ENCODE measurements at places on chromosomes 4 and X.

DNA sequence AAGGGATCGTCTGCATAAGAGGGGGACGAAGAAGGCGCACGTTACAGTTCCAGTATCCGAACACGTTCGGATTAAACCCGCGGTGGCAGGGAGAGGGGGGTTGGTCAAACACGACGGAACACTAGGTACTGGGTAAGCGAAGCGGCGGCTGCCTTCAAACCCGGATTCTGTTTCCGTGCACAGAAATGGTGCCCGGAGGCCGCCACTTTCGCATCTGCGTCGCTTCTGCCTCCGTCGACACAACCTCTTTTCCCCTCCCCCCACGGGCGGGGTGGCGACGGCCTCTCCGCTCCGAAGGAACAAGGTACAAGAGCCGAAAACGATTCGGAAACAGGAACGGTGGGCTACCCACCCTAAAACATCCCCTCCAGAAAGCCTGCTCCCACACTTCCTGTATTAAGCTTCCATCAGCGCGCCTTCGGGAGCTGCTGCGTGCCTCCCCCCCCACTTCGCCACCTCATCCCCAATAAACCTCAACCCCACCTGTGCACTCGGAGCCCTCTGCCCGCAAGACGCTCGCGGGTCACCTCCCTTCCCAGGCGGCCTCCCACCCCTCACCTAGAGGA lies 667 bp downstream of the G3BP2 start:
- peak; percentile 63 for DNase-seq

- no peak for DNase-seq
These were observed 10.4 kb downstream of the HAUS7 start for GRCh38 chrX:153459986-153460385.

DNA sequence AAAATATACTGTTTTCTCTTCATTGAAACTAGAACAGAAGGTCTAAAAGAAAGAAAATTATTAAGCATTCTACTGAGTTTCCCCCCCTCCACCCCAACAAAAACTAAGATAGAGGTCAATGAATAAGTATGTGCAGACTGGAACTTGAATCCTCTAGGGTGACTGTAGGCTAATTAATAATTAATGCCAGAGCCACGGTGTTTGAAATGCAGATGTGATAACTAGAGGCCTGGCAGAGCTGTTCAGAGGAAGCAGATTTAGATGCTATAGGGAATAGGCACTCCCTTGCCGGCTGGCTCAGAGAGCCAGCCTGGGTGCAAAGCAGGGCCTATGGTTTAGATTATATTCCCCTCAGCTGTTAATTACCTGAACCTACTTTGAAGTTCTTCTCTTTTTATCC lies 12.2 kb upstream of the POU3F4 start:
- no peak for DNase-seq

DNA sequence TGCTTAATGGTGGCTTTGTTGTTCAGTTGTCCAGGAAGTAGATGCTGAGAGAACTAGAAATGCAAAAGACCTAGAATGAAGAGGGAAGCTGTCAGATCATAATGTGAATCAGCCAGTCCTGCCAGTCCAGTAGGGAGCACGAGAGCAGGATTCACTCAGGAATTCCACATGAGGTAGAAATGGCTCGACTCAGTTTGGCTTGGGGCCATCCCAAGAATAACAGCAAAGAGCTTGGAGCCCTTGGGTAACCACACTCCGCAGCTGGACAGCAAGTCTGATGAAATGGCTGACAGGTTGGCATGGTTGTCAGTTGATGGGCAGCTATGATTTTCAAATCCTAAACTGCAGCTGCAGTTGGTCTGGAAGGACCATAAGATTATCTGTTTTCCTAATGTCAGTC lies 44.5 kb upstream of the WDR1 start:
- DNase-seq: no peak

DNA sequence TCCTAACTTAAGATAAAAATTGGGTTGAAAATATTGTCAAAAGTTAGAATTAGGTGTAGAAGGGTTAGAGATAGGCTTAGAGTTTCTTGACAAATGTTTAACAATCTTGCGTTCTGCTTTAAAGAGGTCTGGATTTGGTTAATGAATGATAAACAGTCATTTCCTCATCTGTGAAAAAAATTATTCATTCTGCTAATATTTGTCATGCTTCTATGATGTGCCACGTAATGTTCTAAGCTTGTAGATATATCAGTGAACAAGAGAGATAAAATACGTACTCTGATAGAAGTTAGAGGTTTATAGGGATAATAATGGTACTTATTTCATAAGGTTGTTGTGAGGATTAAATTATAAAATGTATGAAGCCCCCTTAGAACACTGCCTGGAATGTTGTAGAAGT lies 443.0 kb upstream of the GALNT7 start:
- DNase-seq: no peak

DNA sequence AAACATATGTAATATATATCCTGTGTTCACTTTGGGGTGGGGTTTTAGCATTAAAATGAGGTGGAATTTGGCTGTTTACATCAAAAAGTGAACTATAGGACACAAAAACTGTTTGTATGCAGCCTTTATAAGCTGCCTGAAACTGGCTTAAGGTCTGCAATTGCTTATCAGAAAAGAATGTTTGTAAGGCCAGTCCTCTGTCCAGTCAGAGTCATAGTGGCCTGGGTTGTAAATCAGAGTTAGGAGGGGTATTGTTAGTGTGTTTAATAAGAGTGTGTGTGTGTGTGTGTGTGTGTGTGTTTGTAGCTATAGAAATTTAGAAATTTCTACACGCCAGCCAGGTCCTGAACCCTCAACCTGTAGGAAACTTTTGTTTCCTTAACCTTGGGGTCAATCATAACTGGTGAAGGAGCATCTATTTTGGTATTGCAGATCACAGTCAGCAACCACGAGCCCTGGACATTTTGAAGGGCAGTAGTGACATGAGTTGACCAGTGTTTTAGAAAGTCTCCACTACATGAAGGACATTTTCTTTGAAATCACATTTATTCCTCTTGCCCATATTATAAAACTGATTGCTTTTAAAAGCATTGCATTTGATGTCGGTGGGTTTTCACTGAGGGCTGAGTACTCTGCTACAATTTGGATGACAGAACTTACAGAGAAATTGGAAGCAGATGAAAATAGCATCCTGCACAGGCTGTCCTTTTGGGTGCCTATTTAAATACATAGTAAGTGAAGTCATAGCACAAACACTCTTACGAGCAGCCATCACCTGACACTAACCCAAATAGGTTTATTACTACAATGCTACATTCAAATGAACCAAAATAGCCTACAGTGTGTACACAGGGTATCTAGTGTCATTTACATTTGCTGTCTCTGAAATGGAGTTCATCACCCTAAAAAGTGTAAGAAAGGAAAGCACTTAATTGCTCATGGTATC lies 11.2 kb upstream of the TMEM154 start:
- no peak for DNase-seq

DNA sequence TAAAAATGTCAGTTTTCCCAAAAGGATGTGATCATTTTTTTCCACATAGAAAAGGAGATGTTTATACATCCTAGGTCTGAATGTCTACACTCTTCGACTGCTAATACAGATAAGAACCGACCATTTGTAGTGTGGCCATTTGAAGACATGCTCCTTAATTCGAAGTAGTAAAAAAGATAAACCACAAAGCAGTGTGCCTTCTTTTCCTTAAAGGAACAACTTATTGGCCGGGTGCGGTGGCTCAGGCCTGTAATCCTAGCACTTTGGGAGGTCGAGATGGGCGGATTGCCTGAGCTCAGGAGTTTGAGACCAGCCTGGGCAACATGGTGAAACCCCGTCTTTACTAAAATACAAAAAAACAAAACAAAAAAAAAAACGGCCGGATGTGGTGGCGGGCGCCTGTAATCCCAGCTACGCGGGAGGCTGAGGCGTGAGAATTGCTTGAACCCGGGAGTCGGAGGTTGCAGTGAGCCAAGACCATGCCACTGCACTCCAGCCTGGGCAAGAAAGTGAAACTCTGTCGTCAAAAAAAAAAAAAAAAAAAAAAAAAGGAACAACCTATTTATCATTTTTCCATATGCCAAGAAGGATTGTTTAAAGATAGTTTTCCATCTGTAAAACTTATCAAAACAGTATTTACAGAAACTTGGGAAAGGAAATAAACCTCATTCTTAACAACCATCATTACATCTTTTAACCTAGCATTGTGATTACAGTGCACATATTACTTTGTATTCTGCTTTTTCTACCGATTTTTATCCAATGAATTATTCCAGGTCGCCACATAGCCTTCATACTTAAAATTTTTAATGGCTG lies 2.6 kb downstream of the INTS6L start:
- no peak for DNase-seq

DNA sequence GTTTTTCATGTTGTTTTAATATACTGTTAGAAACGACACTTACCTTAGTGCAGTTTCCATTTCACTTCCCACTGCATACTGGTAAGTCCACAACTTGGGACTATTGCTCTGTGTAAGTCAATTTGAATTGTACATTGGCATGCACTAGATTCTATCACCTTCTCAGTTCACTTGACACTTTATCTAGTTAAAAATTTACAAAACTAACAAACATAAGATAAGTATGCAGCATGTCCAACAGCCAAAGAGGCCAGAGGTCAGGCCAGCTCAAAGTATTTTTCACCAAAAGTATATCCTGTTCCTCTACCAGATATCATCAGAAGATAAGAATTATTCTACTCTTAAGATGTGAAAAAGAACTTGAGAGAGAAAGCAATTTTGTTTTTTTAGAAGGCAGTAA lies 75.9 kb downstream of the QRFPR start:
- no peak for DNase-seq

Measured in stimulated activated CD8-positive, alpha-beta memory T cell treated with anti-CD3 and anti-CD28 coated beads, Interleukin-7, amount 100 ng/mL, for 1 hour (primary cell).